ENCODE measurements at places on chromosomes 7 and 10.
A peak's percentile ranks its signal among the peaks of the same experiment; 100 is the strongest.

GRCh38 chr10:129330211-129330610 is 136.8 kb upstream of the MGMT start:
- no peak for DNase-seq

DNA sequence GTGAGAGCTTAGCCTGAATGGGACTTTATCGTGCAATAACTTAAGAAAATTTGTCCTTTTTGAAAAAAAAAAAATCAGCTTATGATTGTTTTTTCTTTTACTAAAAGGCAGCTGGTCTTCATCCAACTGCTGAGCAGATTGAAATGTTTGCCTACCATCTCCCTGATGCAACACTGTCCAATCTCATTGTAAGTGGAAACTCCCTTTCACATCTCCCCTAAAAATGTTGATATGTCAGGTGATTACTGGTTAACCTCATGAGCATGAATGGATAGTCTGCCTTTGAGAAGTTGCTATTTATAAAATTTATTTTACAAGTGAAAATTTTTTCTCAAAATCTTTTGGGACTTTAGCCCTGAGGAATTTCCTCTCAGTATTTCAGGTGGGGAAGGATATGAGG is 17.8 kb upstream of the HKDC1 start:
- DNase-seq, result no peak

- no peak for DNase-seq
Observed at GRCh38 chr7:92848851-92849250, 12.5 kb upstream of the CDK6 start.

DNA sequence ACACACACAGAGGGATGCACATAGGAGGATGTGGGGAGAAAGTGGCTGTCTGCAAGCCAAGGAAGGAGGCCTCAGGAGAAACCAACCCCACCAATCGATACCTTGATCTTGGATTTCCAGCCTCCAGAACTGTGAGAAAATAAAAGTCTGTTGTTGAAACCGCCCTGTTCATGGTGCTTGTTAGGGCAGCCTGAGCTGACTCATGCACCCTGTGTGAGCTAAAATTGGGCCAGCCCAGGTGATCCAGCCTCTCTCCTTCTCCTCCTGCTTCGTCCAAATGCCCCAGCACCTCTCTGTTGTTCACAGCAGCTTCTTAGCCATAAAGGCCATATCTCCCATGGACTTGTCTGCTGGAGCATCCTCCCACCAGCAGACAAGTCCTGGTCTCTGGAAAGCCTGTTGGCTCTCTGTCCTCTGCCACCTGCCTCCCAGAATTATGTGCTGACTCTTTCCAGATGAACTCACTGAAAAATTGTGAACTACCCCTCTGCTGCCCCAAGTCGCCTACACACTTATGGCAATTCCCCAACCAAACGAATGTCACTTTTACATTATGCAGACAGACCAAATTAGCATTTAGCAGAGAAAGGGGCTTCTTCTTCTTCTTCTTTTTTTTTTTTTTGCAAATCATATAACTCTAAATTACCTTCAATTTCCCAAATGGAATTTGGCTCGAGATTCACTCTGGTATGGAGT is 30.2 kb upstream of the CARD11 start:
- DNase-seq, result no peak

DNA sequence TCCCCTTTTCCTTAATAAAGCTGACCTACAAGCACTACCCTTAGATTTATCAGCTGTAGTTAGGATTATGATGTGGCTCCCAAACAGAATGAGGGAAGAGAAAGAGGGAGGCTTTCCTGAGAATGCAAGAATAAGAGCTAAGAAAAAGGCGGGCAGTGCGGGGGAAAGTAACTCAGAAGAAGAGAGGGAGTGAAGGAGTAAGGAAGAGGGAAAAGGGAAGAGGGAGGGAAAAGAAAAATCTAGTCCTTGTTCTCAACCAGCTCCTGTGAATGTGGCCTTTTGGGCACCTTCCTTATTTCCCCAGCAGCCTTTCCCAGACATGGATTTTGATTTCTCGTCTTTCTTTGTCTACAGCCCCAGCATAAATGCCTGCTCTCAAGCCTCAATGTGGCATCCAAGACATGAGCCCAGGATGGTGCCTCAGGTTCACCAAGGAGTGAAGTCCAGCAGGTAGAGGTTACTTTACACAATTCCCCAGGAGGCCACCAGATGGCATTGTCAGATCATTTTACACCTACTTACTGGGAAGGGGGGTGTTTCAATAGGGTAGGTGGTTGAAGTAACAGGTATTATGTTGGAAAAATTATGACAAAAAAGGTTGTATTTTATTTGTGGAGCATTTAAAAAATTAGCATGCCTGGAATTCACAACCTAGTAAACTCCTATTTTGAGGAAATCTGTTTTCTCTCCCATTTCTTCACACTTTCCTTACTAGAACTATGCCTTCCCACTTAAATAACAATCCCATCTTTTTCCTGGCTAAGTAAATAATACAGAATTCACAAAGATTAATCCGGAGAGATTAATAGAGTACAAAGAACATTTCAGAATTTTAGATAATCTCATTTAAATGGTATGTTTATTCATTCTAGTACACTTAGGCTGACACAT is 106.5 kb downstream of the HTR7 start:
- peak; percentile 56 for DNase-seq

DNA sequence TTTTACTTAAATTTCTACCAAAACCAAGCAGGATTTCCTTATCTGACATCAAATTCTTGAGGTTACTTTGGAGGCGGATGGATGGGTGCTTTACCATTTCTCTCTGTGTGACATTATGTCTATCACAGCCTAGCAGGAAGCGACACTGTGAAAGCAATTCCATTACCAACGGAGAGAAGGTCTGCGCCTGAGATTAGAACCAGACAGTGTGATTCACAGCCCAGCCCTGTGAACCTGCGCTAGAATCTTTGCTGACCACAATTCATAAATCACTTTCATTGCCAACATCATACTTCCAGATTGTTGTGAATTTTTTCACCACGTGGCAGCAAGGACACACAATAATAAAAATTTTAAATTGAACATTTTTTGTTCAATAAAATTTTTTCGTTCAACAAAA is 126.5 kb downstream of the CUBN start:
- DNase-seq, result no peak

DNA sequence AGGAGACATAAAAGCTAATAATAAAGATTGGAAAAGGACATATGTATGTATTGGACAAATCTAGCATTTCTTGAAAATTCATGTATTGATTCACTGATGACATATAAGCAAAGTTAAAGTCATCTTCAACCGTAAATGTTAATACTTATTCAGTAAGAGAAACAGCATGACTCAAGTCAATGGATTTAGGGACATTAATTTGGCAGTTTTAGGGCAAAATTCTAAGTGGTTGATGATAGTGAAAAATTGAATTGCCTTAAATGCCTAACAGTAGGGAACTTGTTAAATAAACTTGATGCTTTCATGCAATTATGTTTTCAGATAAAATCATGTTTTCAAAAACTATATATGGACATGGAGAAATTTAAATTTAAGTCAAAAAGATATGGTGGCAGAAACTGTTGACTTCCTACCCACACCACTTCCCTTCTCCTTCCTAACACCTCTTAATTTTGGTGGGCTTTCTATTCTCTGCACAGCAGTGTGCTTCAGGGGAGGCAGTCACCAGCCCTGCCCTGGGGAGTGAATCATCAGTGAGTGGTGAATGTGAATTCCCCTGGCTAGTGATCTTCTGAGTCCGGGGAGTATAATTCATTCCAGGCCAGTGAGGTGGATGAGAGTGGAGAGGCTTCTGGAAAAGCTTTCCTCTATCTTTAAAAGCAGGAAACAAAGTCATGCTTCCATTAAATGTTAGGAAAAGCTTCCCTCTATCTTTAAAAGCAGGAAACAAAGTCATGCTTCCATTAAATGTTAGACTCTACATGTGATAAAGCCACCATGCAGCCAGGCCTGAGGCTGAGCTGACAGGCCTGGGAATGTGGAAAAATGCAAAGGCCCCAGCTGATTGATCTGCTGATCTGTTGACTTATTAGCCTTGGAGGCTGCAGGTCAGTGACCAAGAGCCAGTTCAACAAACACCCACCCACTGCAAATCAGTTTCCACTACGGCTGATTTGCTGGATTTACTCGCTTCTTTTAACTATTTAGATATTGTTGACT is 25.2 kb upstream of the ITGB1 start:
- peak; percentile 66 for DNase-seq

GRCh38 chr7:52360541-52360940 is 674.9 kb upstream of the POM121L12 start:
- DNase-seq, result no peak

DNA sequence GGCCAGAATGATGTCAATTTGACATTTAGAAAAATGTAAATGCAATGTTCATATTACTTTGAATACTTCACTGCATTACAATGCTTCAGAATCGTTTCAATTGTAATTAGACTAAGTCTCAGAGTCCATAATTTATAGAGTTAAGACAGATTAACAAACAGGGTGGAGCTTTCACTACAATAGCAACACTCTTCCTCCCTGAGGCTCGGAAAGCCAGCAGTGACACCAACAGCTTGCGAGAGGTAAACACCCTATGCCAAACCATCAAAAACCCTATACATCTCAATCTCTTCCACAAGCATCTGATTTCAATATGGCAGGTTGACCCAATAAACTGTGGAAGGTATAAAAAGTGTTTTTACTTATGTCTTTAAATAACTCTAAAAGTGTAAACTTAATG is 72.2 kb downstream of the DOCK4 start:
- no peak for DNase-seq

GRCh38 chr10:76082956-76083355 is 651.5 kb downstream of the LRMDA start:
- no peak for DNase-seq

All from right lobe of liver (tissue), 6 donors.